ENCODE measurements at places on chromosomes 11 and 22.

GRCh38 chr22:41700108-41700364 lies 733 bp downstream of the MEI1 start:
- DNase-seq, result no peak

- DNase-seq, result no peak
Measured at GRCh38 chr11:86230921-86231434, 13.6 kb upstream of the EED start.

GRCh38 chr11:11856638-11857037 lies 14.9 kb downstream of the USP47 start:
- no peak for DNase-seq

GRCh38 chr22:46483353-46483752 lies 54.1 kb downstream of the CELSR1 start:
- DNase-seq, result no peak

DNA sequence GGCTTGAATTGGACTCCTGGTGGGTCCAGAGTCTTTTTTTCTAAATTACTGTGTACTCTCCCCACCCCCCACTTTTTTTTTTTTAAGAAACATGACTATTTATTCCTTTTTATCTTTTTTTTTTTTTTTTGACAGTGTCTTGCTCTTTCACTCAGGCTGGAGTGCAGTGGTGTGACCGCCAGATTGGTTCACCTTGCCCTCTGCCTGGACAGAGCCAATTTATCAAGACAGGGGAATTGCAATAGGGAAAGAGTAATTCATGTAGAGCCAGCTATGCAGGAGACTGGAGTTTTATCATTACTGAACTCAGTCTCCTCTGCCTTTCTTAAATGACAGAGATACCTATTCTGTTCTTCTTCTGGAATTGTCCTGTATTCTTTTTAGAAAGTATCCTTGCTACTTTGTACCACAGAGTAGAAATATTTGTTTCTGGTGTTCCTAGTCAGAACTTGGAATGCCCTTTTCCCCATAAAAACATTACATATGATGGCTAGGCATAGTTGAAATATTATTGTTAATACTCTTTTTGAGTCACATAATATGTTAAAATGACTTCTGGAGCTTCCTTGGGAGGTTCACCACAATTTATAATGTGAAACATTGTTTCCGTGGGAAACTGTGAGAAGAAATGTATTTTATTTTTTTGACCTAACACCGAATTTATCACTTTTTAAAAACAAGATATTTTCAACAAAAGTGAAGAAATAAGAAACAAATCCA lies 95.6 kb downstream of the UVRAG start:
- DNase-seq, result no peak

DNA sequence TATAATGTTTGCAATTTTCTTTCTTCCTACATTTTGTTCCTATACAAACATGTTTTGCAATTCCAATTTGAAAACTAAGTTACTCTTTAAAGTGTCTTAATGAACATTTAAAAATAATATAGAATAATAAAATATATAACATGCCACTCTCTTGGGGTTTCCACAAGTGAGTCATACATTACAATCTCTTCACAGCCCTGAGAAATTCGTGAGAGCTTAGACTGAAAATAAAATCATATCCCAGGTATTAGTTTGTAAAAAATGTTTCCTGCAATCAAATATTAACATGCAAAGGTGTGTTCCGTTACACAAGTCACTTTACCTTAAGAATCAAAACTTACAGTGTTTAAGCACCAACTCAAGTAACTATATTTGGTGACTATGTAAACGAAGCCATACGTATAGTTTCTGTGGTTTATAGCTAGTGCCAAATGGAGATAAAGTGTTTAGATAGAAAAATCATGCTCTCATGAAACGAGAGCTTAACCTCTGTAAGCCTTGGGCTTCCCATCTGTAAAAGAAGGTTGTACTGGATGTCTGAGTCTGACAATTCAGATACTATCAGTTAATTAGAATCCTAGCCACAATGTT lies 253.6 kb upstream of the ANO3 start:
- DNase-seq, result no peak

GRCh38 chr11:131274233-131274632 lies 96.2 kb upstream of the NTM start:
- no peak for DNase-seq

GRCh38 chr11:113105592-113105991 lies 144.4 kb downstream of the NCAM1 start:
- no peak for DNase-seq

GRCh38 chr22:36445158-36445668 lies 36.2 kb downstream of the TXN2 start:
- DNase-seq, result no peak

GRCh38 chr11:106925245-106925644 lies 93.0 kb downstream of the GUCY1A2 start:
- no peak for DNase-seq

GRCh38 chr11:70912226-70912840 lies 340.0 kb downstream of the SHANK2 start:
- DNase-seq, result no peak

GRCh38 chr11:104033134-104033533 lies 3.3 kb upstream of the DDI1 start:
- DNase-seq, result no peak

- DNase-seq, result no peak
Measured at GRCh38 chr22:44988671-44989070, 21.1 kb downstream of the PHF21B start.

- DNase-seq, result no peak
Measured at GRCh38 chr11:46952553-46952952, 16.0 kb downstream of the CSTPP1 start.

DNA sequence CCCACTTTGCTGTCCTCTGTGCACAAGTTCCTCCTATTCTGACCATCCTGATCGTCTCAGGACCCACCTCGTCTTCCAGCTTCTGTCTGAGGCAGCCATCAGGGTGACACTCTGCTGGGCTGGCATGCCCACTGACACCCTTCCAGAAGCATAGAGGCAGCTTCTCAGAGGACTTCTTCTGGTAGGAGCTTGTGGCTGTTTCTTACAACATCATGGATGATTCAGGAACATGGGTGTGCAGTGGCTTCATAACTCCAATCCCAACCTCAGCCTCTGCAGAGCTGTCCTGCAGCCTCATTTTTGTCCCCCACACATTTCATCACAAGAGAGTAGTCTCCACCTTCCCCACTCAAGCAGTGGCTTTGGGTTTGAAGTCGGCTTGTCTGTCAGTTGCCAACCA lies 20.9 kb upstream of the CTR9 start:
- no peak for DNase-seq

GRCh38 chr11:40293655-40294348 lies 1165.7 kb downstream of the LRRC4C start:
- no peak for DNase-seq

GRCh38 chr22:44190381-44190976 lies 9.8 kb downstream of the PARVG start:
- no peak for DNase-seq

DNA sequence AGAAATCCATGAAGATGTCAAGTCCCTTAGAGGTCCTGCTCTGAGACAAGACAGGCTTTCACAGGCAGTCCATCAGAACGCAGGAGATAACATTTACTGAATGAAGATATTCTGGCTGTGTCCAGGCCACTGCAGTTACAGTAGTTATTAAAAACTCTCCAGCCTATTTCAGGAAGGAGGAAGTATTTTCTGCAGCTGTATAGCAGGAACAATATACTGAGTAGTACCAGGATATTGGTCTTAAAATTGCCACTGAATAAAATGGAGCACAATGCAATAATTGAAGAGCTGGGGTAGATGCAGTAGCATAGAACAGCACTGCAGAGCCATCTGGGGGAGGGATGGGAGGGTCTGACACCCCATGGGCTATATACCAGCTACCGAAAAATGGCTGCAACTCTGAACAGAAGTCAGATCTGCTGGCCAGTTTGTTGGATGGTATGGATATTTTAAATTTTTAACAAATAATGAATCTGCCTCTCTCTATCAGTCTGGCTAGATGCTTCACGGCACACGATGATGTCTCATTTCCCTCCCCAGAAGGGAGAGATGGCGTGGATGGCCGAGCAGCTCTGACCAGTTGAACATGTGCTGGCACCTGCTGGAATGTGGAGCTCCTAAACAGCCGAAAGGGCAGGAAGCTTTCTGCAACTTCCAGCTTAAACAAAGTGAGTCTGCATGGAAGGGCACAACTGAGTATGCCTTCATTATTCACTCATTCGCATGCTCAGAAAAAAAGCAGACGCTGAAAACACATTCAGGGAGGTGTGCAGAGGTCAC lies 342.1 kb upstream of the SYN3 start:
- no peak for DNase-seq

GRCh38 chr22:27130906-27131305 lies 473.5 kb downstream of the MIAT start:
- no peak for DNase-seq

- no peak for DNase-seq
Measured at GRCh38 chr22:38069372-38070249, 12.4 kb downstream of the PICK1 start.

GRCh38 chr22:36284171-36284571 lies 31.2 kb downstream of the APOL1 start:
- no peak for DNase-seq

DNA sequence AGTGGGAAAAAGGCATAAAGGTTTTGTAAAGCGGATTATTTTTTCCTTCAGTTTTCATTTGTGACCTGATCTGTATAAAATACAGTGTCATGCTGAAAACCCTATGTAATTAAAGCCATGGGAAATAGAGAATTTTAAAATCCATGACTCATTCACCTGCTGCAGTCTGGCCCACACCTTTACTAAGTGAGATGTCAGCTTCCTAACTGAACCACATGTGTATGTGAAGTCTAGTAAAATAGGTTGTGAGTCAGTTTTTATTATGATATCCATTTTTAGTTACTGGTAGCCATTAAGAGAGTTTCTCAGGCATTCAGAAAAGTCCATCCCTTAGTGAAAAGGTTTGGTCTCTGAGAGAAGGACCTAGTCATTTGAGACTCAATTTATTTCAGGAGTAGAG lies 60.9 kb downstream of the TRIM44 start:
- no peak for DNase-seq

- no peak for DNase-seq
Measured at GRCh38 chr11:65958291-65958690, 3.2 kb upstream of the SART1 start.

- DNase-seq, result no peak
Measured at GRCh38 chr22:40764763-40765441, 54.2 kb downstream of the SLC25A17 start.

- DNase-seq, result no peak
Measured at GRCh38 chr11:46386674-46387073, 4.9 kb downstream of the CHRM4 start.

- DNase-seq, result no peak
Measured at GRCh38 chr22:45450921-45451651, 37.6 kb downstream of the RIBC2 start.

DNA sequence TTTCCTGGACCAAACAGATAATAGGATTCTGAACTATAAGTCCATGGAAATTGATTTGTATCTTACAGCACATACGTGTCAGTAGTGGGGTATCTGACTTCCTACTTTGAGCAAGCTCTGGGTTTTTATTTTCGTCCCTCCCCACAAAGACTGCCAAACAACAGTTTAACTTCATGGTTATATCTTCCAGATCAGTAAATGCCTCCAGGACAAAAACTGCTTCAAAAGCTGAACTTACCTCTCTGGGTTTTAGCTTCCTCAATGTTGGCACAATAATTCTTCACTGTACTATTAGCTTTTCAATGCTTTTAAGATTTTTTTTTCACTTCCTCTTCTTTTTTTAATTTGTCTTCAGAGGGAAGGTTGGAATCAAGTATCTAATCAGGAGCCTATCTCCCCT lies 4.2 kb upstream of the DPF2 start:
- no peak for DNase-seq

DNA sequence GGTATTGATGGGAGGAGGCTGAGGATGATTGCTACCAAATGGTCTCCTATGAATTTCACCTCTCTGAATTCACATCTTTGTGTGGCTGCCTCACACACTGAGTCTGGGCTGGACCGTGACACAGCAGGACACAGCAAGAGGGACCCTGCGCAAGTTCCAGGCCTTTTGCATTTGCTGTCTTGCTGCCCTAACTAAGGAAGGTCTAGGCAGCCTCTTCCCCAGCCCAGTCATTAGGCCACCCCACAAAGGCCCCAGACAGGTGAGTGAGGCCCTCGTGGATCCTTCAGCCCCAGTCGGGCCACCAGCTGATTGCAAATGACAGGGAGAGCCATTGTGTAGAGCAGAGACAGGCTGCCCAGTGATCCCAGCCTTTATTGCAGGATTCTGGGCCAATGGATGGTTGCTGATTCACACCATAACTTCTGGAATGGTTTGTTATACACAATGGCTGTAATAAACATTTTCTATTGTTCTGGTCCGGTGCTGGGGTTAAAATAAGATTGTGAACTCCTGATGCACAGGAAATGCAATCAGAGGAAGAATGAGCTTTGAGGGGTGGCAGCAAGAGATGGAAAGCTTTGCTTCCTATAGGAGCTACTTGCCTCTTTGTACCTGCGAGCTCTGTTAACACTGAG lies 28.5 kb upstream of the CSNK2A3 start:
- no peak for DNase-seq

GRCh38 chr11:106585061-106585460 lies 433.2 kb downstream of the GUCY1A2 start:
- no peak for DNase-seq
